ENCODE measurements at places on chromosomes 3 and 15.

DNA sequence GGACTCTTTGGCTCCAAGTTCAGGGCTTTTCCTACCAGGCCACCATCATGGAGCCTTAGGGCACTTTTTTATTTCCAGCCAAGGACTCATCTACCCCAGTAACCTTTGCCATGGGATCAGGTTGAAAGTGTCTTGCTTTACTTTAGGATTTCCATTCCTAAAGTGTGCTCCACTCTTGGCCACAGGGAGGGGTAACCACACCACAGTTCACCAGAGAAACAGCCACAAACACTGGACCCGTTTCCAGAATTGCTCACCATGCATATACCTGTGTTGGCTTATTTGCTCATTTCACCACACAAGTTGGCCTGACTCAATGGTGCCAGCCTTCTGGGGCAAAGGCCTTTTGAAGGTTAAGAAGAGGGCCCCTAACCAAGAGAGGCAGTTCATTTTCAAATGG, 70.6 kb upstream of the RAD18 start:
- DNase-seq, result no peak

DNA sequence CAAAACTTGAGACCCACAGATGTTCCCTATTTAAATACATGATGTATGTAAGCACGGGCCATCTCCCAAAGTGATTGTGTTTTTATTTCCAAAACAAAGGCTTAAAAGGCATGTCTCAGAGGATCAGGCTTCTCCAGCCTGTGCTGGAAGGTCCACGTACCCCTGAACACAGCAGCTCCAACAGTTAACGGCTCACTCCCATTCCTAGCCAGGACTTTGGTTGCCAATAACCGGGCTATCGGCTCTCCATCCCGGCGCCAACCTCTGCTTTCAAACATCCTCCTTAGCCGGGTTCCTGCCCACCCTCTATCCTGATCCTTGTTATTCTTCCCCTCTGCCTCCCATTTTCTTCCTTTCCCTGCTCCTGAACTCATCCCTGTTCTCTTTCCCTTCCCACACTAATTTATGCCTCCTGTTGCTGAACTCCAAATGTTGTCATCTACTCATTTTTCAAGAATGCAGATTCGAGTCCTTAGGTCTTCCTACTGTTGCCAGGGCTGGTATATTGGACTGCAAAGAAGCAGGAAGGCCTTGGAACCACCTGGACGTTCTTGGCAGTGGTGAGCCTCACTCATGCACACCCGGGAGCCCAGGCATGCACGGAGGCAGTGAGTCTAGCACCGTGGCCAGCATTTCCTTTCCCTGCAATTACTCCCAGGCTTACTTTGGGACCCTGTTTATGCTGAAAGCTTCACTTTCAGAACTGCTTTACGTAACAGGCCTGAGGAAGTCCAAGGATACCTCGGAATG, 128.4 kb upstream of the RAD18 start:
- no peak for DNase-seq

GRCh38 chr3:182790612-182791011, 2.7 kb upstream of the ATP11B start:
- DNase-seq, result no peak

GRCh38 chr3:173933113-173933512, 535.6 kb downstream of the NLGN1 start:
- no peak for DNase-seq

GRCh38 chr3:170431054-170431453, 12.4 kb downstream of the CLDN11 start:
- DNase-seq, result no peak

DNA sequence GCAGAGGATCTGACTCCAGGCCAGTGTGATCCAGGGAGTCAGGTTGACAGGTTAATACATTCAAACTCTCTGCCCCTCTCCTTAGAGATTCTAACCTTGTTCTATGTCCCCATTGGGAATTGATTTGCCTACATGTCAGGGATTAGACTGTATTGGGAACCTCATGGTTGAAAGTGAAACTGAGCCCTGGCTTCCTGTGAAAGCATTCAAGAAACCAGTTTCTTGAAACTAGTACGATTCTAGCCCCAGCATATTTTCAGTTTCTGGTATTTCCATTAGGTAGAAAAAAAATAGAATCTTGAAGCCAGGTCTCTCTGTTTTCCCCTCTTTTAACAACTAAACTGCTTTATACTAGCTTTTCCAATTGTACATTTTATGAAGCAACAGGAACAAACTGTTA, 140.4 kb upstream of the ABI3BP start:
- DNase-seq, result no peak

GRCh38 chr3:37546876-37547275, 314.8 kb upstream of the CTDSPL start:
- DNase-seq, result no peak

- no peak for DNase-seq
Measured at GRCh38 chr3:156465194-156465593, 89.7 kb downstream of the SSR3 start.

- no peak for DNase-seq
Measured at GRCh38 chr15:71565631-71566160, 244.7 kb upstream of the NR2E3 start.
